HCT116 (cell line): ENCODE measurements at places on chromosomes 13 and 19.

GRCh38 chr13:107365466-107366215, 797.7 kb upstream of the ARGLU1 start:
- no peak for DNase-seq

GRCh38 chr19:13318190-13318589, 168.0 kb downstream of the IER2 start:
- no peak for DNase-seq

DNA sequence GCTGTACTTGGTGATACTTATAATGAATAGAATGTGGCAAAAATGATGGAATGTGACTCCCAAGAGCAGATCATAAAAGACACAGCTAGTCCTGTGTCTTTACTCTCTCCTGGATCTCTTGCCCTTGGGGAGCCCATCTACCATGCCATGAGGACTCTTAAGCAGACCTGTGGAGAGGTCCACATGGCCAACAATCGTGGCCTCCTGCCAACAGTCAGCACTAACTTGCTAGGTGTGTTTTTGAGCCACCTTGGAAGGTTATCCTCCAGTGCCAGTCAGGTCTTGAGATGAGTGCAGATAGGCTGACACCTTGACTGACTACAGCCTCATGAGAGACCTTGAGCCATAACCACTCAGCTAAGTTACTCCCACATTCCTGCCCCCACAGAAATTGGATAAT, 22.3 kb upstream of the GPR183 start:
- DNase-seq = no peak

- DNase-seq = no peak
These were observed 20.1 kb downstream of the ZNF763 start for GRCh38 chr19:11984986-11985385.

GRCh38 chr13:110269509-110270185, 37.3 kb downstream of the COL4A1 start:
- no peak for DNase-seq

- DNase-seq = peak; percentile 72
These were observed 7.2 kb downstream of the AXL start for GRCh38 chr19:41226053-41226873.

DNA sequence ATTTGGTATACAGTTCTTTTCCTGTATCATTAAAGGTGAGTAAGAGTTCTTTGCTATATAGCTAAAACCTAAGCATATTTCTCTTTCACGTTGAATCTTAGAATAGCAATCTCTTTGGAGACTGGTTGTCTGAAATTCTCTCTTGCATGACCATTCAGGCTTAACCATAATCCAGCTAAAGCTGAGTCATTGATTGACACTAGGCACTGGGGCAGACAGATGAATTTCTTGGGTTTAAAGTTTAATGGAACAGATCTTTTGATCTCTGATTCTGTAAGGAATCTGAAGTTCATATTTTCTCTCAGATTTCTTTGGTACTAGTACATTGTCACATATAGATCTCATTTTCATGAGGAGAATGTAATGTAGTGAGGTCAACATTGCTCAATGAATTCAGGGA, 397.3 kb upstream of the MIR17HG start:
- DNase-seq = no peak

- no peak for DNase-seq
These were observed 161.6 kb downstream of the NDFIP2 start for GRCh38 chr13:79642596-79642995.

DNA sequence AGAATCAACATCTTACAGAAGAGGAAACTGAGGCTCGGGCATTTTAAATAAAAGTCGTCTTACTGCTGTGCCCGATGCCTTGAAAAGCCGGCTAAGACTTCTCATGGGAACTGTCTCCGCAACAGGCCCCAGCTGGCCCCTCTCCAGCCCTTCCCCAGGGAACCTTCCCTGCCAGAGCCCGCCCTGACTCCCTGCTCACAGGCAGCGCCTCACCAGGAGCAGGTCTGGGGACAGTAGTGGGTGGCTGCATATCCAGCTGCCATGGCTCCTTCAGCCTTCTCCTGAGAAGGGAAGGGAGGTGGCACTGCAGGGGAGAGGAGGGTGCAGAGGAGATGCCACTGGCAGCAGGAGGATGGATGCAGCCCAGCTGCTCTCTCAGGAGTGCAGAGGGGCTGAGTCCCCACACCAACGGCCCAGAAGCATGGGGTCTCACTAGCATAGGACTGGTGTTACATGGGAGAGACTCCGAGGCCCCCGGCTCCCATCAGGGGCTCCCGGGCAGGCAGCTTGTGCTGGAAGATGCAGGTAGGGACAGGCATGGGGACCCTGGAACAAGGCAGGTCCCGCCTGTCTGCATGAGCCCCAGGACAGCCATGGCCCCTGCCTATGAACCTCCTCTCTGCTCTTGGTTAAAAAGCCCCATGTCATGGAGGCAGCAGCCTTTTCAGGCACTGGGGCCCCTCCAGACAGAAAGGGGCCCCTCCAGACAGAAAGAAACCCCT, 216.4 kb upstream of the SGCG start:
- no peak for DNase-seq

DNA sequence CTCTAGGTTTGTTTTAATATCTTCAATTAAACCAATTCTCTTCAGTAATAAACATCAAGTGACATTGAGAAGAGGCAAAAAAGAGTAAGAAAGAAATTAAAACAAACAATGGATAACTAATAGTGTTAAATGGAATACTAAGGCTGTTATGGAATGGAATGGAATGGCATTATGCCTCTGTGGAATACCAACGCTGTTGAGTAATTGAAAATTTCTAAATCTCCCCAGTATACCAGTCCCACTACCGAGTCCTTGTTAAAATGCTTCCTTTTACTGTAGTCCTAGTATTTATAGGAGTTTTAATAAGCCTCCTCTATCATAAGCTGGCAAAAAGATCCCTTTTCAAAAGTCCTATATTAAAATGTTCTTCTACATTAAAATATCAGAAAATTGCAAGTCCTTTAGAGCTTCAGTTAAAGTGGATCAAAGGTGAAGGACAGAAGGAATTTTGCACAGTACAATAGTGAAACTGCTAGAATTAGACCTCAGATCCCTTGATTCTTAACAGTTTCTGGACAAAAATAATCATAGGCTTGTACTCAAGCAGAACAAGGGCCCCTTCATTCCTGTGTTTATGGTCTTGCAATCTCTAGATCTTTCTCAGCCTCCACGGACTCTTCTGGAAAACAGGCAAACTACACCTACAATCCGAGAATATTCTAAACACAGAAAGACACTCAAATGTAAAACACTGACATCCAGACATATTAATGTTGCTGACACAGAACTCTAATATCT, 128.2 kb downstream of the PCDH9 start:
- no peak for DNase-seq

DNA sequence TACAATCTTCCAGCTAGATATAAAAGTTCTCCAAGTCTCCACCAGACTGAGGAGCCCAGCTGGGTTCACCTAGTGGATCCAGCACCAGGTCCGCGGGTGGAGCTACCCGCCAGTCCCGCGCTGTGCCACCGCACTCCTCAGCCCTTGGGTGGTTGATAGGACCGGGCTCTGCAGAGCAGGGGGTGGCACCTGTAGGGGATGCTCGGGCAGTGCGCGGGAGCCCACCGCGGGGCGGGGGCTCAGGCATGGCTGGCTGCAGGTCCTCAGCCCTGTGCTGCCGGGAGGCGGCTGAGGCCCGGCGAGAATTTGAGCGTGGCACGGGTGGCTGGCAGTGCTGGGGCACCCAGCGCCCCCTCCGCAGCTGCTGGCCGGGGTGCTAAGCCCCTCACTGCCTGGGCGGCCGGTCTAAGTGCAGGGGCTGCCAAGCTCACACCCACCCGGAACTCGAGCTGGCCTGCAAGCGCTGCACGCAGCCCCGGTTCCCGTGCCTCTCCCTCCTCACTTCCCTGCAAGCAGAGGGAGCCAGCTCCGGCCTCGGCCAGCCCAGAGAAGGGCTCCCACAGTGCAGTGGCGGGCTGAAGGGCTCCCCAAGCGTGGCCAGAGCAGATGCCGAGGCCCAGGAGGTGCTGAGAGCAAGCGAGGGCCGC, 542.8 kb upstream of the PCDH9 start:
- no peak for DNase-seq

DNA sequence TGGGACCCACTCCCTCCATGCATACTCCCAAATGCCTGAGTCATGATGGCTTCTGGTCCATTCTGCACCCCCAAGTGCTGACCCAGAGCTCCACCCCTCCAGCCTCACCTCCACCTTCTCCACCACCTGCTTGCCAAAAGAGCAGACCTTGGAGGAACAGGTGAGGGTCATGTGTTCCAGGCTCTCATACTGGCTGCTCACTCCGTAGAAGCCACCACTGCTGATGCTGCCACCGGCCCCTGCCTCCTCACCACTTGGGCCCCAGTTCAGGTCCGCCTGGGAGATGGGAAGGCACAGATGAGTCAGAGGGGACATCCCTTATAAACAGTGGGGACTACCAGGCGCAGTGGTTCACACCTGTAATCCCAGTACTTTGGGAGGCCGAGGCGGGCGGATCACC, 7.9 kb downstream of the CD37 start:
- DNase-seq = no peak

DNA sequence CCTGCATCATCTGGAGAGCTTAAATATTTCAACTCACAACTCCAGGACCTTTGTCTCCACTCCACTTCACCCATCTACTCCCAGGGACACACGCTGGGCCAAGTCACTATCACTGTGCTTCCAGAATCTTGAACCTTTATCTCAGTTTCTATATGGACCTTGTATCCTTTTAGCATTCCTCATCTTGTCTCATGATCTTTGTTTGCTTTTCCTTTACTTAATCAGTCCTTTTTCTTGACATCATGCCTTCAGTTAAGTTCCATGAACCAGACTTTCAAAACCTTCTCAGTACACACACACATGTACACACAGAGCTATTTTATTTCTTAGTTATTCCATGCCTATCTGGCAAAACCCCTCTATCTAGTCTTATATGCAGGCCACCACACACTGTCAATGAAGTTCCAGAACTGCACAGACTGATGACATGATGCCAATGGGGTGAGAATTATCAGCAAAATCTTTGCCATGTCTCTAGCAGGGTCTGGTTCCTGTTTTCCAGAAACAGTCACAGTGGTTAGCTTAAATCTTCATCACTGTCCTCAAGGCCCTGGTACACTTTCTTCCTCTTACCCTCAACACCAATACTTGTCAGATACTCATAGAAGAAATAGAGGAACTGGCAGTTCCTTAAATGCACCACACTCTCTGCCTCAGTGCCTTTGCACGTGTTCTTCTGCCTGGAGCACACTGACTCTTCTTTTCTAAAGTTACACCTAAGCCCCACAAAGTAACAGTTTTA, 77.6 kb upstream of the STARD13 start:
- no peak for DNase-seq

GRCh38 chr13:40756042-40756441, 14.9 kb downstream of the MRPS31 start:
- no peak for DNase-seq

DNA sequence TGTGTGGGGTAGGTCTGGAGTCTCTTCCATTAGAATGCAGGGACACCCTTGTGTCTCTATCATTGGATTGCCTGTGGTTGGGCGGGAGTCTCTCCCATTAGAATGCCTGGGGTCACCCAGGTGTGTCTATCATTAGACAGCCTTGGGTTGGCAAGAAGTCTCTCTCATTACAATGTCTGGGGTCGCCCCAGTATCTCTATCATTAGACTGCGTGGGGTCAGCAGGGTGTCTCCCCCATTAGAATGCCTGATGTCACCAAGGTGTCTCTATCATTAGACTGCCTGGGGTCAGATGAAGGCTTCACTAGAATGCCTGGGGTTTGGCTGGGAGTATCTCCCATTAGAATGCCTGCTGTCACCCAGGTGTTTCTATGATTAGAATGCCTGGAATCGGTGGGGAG, 1539.0 kb downstream of the UQCRFS1 start:
- DNase-seq = no peak

DNA sequence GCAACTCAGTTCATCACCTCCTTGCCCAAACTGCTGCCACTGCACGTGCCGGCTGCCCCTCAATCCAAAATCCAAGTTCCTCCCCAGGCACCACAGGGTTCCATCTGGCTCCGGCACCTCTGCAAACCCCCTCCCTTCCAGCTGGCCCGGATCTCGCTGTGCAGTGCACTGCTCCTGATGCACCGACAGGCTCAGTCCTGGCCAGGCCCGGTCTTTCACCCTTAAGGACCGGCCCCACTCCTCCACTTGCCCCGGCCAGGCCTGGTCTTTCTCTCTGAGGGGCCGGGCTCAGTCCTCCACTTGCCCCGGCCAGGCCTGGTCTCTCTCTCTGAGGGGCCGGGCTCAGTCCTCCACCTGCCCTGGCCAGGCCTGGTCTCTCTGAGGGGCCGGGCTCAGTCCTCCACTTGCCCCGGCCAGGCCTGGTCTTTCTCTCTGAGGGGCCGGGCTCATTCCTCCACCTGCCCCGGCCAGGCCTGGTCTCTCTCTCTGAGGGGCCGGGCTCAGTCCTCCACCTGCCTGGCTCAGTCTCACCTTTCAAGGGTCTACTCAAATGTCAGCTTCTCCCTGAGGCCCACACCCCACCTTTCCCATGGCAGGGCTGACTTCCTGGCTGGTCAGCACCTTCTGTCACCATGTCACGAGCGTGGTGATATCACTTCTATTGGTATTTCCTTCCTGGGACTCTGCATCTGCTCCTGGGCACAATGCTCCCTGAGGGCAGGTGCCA, 6.9 kb downstream of the ZNF787 start:
- DNase-seq = no peak

DNA sequence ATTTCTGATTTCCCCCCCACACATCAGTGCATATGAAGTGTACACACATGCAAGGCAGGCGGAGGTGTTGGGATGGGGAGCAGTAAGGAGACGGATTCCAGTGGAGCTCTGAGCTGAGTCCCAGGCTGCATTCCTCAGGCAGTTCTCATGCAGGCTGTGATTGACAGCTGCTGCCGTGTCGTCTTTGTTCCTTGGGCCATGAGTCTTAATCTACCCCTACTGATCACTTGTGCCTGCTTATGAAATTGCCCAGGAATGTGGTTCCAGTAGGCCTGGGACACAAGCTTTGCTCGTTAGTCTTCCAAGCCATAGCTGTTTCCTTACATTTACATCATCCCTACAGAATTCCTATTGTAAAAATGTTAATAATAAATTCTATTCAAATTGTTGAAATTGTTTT, 1241.9 kb downstream of the UQCRFS1 start:
- DNase-seq = no peak

- peak; percentile 61 for DNase-seq
These were observed 3.9 kb downstream of the ANKRD24 start for GRCh38 chr19:4186087-4186993.

GRCh38 chr13:40664350-40665125, 1.9 kb downstream of the FOXO1 start:
- DNase-seq = no peak

DNA sequence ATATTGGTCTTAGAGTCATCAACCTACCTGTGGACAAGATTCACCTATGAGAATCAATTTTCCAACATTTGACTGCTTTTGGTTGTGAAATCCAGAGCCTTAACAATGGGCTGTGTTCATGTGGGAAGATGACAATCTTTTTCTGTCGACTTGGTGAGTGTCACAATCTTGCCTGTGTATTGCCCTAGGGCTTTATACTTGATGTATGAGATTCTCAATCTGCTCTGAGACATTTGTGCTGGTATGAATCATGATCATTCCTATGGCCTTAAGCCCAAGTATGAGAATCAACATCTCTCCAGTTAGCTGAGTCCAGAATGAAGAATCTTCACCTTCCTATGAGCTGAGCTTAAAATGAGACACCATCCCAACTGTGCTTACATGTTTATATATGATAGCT, 68.7 kb downstream of the ZNF726 start:
- no peak for DNase-seq

GRCh38 chr13:25981060-25981459, 70.8 kb downstream of the SHISA2 start:
- no peak for DNase-seq
